ENCODE measurements at places on chromosomes 2 and 18.

- no peak for DNase-seq
Observed at GRCh38 chr18:50356036-50356945, 18.6 kb upstream of the SKA1 start.

DNA sequence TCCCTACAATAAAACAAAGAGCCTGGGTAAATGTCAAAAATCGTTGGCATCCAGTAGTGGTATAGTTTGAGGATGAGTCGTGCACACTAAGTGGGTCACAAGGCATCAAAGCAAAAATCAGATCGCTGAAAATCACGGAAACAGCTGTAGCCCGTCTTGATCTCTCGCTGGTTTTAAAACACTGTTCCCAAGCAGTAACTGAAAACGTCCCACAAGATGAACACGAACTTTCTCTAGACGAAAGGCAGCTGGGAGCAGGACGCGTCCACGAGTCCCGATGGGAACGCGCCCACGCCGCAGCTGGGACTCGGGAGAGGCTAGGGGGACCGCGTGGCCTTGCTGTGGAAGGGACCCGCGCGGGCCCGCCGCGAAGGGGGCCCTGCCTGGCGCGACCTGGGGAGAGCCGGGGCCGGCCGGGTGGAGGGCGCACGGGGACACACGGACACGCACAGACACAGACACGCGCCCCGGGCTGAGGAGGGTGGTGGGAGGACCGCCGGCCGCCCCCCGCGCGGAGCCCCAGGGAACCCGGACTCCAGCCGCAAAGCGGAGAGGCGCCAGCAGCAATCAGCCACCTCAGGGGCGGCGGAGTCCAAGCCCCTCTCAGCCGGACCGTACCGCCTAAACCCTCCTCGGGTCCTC, 651 bp downstream of the STK17B start:
- DNase-seq, result peak; percentile 56

DNA sequence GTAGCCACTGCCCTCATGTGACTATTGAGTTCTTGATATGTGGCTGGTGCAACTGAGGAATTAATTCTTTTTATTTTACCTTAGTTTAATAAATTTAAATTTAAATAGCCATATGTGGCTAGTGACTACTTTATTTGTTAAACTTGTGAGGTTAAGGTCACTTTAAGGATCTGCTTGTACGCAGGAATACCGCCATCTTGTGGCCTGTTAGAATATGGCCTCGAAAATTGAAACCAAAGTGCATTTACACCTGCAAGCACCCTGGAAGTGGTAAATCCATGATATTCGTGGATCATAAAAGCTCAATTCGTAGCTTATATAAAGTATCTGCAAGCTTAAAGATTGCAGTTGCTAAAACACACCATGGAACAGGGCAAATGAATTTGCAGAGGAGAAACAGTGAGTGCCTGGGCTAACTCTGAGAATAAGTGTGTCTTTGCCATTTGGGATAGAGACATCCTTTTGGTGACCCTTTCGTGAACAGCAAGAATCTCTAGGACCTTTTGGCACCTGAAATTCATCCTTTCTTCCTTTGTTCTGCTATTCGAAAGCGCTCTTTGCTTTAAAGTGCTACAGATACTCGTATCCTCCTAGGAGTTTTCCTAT, 59.9 kb upstream of the REG3A start:
- peak; percentile 11 for DNase-seq

- DNase-seq, result no peak
Observed at GRCh38 chr2:63846487-63846886, 4.8 kb downstream of the UGP2 start.

- no peak for DNase-seq
Observed at GRCh38 chr2:129205766-129206165, 773.7 kb upstream of the RAB6C start.

DNA sequence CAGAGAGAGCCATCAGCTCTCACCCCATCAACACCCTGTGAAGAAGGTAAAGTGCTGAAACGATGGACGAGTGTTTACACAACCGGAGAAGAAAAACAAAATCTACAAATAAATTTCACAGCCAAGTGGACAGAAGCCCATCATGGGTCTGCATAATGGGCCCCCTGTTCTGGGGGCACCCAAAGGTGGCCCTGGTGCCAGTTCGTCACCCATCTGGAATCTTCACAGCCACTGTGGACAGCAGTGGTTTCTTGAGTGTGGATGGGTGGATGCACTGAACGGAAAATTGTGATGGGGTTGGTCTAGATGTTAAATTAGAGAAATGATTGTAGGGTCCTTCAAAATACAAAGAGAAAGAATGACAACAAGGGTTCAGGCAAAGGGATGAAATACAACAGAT, 38.8 kb downstream of the ANKMY1 start:
- DNase-seq, result no peak

DNA sequence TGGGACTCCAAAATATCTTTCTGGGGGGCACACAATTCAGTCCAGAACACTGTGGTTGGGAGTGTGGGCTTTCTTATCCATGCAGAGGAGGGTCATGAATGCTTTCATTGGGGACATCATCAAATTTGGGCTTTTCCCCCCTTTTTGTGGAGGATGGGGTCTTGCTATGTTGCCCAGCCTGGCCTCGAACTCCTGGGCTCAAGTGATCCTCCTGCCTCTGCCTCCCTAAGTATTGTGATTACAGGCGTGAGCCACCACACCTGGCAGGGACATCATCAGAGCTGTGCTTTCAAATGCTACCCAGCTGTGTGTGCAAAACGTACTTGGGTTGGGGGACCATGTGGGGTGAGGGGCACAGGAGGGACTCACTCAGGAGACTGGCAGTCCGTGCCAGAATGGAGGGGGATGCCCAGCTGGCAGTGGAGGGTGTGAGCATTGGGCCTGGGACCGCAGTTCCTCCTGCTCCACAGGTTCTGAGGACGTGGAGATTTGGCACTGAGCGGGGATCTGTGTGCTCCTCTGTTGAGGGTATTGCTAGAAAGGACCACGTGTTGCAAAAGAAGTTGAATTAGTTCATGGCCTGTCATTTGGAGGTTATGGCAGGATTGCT, 24.4 kb downstream of the EMILIN2 start:
- DNase-seq, result no peak

GRCh38 chr2:210503725-210504191, 27.2 kb upstream of the LANCL1 start:
- DNase-seq, result no peak

- DNase-seq, result peak; percentile 47
Observed at GRCh38 chr2:66434679-66435548, at the start of gene MEIS1. Gene MEIS1 (plus strand): TSS chr2:66435125. CDS start chr2:66435857, 732 bp downstream.

- DNase-seq, result no peak
Observed at GRCh38 chr2:65781756-65782155, 349.4 kb upstream of the SPRED2 start.

DNA sequence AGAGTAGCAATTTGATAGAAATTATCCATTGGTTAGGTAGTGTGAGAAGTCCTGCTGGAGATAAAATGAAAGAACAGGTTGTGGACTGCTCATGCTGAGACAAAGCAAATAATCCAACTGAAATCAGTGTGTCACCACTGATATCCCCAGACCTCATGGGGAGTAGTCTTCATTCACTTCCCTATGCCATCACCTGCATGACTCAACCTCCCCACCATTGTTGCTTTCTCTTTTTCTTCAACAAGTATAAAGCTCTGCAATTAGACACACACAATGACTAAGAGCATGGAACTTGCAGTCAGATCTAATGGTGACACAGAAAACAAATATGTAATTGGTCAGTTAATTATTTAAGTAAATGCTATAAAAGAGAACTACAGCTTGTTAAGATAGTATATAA, 475.3 kb downstream of the RIT2 start:
- no peak for DNase-seq

- no peak for DNase-seq
Observed at GRCh38 chr2:212494418-212495020, 44.1 kb downstream of the ERBB4 start.

- DNase-seq, result no peak
Observed at GRCh38 chr2:221555494-221555846, 16.6 kb downstream of the EPHA4 start.

DNA sequence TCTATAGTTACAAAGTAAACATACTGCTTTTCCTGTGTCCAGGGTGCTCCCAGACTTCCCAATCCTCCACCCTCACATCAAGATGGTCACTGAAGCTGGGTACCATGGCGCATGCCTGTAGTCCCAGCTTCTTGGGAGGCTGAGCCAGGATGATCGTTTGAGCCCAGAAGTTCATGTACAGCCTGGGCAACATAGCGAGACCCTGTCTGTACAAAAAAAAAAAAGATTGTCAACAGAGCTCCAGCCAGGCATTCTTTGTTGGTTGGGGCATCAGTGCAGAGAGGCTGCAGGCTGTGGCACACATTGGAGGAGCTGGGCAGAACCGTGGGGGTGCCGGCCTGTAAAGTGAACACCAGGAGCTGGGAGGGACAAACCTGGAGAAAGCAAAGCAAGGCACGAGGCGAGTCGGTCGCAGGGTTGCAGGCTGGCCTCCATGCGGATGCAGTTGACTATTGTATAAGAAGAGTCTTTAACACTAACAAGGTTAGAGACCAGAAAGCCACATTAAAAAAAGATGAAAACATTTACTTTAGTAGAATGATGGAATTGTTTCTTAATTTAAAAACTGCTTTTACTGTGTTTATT, 51.8 kb downstream of the ACOXL start:
- DNase-seq, result no peak

DNA sequence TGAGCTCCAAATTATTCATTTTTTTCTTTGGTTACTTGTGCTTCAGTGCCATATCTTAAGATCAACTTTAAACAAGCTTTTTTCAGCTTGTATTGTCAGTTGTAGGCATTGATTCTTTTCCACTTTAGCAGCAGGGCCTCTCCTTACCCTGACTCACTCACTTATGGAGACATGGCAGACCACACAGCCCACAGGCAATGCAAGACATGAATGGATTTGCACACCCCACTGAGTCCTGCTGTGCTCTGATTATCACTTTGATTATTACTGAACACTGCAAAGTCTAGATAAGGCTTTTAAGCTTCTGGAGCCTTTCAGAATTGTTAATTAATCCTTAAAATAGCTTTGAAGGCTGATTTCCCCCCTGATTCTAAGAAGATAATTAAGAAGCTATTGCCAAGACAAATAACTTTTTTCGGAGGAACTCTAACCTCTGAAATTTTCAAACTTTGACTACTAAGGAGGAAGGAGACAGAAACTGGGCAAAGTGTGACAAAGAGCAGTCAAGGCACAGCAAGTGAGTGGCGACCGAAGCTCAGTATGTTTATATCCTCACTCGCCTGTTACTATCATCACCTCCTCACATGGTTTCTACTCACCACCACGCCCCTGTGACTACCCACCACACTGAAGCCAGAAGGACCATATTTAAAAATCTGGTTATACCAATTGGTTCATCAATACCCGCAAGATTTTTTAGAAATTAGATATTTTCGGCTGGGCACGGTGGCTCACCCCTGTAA, 43.3 kb downstream of the CACNB4 start:
- no peak for DNase-seq

DNA sequence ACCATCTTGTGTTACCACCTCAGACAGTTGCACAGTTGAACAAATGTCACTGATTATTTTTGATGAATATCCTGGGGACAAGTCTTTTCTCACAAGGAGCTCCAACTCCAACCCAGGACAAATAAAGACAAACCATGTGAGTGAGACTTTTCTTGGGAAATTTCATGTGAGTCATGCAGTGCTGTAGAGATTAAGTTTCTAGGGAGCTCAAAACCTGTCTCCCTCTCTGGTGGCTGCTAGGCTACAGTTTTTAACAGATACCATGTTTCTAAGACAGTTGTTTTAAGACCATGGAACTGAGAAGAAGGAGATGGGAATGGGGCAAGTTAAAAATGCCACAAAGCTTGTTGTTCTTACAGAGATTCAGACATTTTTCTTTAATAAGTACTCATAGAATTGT, 255.5 kb downstream of the RIT2 start:
- DNase-seq, result no peak

DNA sequence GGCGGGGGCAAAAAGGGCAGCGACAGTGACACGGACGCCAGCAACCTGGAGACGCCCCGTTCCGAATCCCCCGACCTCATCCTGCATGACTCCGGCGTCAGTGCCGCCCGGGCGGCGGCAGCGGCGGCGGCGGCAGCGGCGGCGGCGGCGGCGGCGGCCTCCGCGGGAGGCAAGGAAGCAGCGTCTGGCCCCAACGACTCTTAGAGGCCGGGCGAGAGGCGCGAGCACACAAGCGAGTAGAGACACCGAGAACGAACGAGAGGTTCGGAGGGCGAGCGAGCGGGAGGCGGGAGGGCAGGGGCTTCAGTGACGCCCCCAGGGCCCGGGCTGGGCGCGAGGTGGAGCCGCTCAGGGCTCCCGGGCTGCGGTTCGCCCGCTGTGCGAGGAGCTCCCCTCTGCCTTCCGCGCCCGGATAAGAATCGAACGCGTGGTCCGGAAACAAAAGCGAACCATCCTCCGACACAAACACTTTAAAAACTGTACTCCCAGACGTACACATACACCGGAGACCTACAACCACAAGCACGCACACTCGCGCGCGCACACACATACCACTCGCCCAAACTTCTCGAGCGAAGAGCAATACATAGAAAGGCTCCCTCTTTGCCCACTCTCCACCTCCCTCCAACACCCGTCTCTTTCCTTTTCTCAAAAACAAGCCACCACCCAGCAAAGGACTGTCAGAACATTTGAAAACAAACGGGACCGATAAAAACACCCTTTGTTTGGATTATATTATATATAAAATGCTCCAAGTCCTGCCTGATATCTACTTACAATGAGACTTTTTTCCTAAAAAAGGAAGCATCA, 2.8 kb downstream of the SP9 start:
- DNase-seq, result peak; percentile 50

DNA sequence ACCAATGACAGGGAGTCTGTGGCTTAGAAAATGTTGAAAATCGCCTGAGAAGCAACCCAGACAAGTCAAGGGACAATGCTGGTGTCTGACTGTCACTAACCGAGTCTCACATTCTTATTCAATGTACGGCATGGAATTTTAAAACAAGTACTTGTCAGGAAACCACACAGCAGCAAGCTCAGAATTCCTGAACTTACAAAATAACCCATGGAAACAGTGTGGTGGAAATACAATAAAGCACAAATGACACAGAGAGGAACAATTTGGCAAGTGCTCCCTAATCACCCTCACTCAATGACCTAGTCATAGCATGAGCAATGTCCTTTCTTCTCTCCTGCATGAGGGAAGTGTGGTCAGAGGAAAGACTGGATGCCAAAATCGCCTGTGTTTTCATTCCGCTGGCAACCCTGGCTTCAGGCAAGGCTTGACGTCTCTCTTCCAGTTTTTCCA, 154.0 kb downstream of the SATB2 start:
- no peak for DNase-seq

- no peak for DNase-seq
Observed at GRCh38 chr2:176599796-176600485, 330.7 kb downstream of the MTX2 start.
